ENCODE measurements at places on chromosomes 5 and 9.

GRCh38 chr9:13427587-13427986 is 148.1 kb upstream of the MPDZ start:
- H3K4me3 ChIP-seq, result no peak overlapping the region
- H3K27ac ChIP-seq, result no peak overlapping the region
- no peaks in the 10 kb centered on the region for H3K4me1 ChIP-seq
- H3K27me3 ChIP-seq, result no peaks in the 10 kb centered on the region

- no peak overlapping the region for H3K4me3 ChIP-seq
- H3K4me1 ChIP-seq, result peaks cover 28% of the 10 kb centered on the region
- no peak overlapping the region for H3K27ac ChIP-seq
- no peaks in the 10 kb centered on the region for H3K36me3 ChIP-seq
- DNase-seq, result no peak
Measured at GRCh38 chr9:136997830-136998234, 1.5 kb upstream of the CLIC3 start.

- H3K4me1 ChIP-seq, result no peaks in the 10 kb centered on the region
- H3K27ac ChIP-seq, result no peak overlapping the region
- H3K27me3 ChIP-seq, result no peaks in the 10 kb centered on the region
- no peak overlapping the region for H3K4me3 ChIP-seq
- no peaks in the 10 kb centered on the region for H3K36me3 ChIP-seq
- DNase-seq, result no peak
Measured at GRCh38 chr5:93381057-93381456, 200.0 kb downstream of the NR2F1-AS1 start.

GRCh38 chr5:175383350-175383749 is 60.6 kb downstream of the DRD1 start:
- no peak overlapping the region for H3K27ac ChIP-seq
- no peaks in the 10 kb centered on the region for H3K36me3 ChIP-seq
- H3K27me3 ChIP-seq, result no peaks in the 10 kb centered on the region
- H3K4me3 ChIP-seq, result no peak overlapping the region

DNA sequence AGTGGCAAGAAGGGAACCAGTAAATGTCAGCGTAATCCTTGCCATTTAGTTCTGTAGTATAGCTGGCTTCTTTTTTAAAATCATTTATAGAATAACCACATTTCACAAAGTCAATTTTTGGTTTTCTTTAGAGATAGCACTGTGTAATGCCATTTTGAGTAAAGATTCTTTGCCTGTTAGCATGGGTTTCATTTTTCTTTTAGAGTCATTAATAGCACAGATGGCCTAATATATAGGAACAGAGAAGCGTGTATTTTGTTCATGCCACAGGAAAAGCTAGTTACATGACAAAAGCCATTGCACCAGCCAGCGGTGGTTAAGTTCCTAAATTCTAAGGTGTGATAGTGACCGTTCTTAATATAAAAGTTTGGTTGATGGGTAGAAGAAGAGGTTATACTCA is 1363.9 kb downstream of the MAT2B start:
- H3K4me1 ChIP-seq, result no peaks in the 10 kb centered on the region
- no peak for DNase-seq
- no peaks in the 10 kb centered on the region for H3K27me3 ChIP-seq
- H3K4me3 ChIP-seq, result no peak overlapping the region
- no peak overlapping the region for H3K27ac ChIP-seq

DNA sequence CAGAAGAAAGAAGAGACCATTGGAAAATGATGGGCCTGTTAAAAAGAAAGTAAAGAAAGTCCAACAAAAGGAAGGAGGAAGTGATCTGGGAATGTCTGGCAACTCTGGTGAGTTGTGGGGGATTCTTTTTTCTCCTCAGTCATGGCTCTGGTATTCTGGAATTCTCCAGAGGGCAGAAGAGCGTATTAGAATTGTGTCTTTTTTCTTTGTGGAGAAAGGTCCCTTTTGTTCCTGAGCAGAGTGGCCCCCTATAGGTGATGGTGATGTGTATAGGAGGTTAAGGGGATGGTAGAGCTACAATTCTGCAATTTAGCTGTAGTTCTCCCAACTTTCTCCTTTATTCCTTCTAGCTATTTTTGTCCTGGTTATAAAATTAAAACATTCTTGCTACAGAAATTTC is 1.6 kb upstream of the DHFR start:
- H3K4me3 ChIP-seq, result no peak overlapping the region
- H3K4me1 ChIP-seq, result peaks cover 14% of the 10 kb centered on the region
- DNase-seq, result peak; percentile 7

GRCh38 chr5:141017943-141018342 is 33.2 kb upstream of the PCDHB1 start:
- no peaks in the 10 kb centered on the region for H3K27me3 ChIP-seq
- DNase-seq, result no peak
- no peak overlapping the region for H3K4me3 ChIP-seq
- no peaks in the 10 kb centered on the region for H3K4me1 ChIP-seq
- no peak overlapping the region for H3K27ac ChIP-seq

- no peaks in the 10 kb centered on the region for H3K36me3 ChIP-seq
- DNase-seq, result no peak
- H3K27ac ChIP-seq, result no peak overlapping the region
- H3K4me1 ChIP-seq, result no peaks in the 10 kb centered on the region
- no peak overlapping the region for H3K4me3 ChIP-seq
Measured at GRCh38 chr5:122870219-122870856, 24.9 kb downstream of the SNX24 start.

GRCh38 chr5:109318455-109319108 is 91.2 kb downstream of the PJA2 start:
- 0 out of 2 replicates have a peak, but pooled peaks cover 6% of the 10 kb centered on the region for H3K4me1 ChIP-seq
- no peak for DNase-seq
- no peak overlapping the region for H3K27ac ChIP-seq
- H3K36me3 ChIP-seq, result no peaks in the 10 kb centered on the region
- H3K4me3 ChIP-seq, result no peak overlapping the region
- H3K27me3 ChIP-seq, result no peaks in the 10 kb centered on the region

GRCh38 chr5:1085391-1085790 is 26.5 kb downstream of the SLC12A7 start:
- no peaks in the 10 kb centered on the region for H3K4me1 ChIP-seq
- H3K27ac ChIP-seq, result no peak overlapping the region
- H3K27me3 ChIP-seq, result no peaks in the 10 kb centered on the region

GRCh38 chr5:142134331-142135010 is 25.9 kb downstream of the NDFIP1 start:
- peaks cover 13% of the 10 kb centered on the region for H3K4me1 ChIP-seq
- no peak overlapping the region for H3K27ac ChIP-seq
- DNase-seq, result no peak

- no peaks in the 10 kb centered on the region for H3K36me3 ChIP-seq
- DNase-seq, result no peak
- H3K4me1 ChIP-seq, result peaks cover 4% of the 10 kb centered on the region
- H3K27me3 ChIP-seq, result no peaks in the 10 kb centered on the region
- no peak overlapping the region for H3K27ac ChIP-seq
Measured at GRCh38 chr9:1051210-1051583, 1.0 kb downstream of the DMRT2 start.

DNA sequence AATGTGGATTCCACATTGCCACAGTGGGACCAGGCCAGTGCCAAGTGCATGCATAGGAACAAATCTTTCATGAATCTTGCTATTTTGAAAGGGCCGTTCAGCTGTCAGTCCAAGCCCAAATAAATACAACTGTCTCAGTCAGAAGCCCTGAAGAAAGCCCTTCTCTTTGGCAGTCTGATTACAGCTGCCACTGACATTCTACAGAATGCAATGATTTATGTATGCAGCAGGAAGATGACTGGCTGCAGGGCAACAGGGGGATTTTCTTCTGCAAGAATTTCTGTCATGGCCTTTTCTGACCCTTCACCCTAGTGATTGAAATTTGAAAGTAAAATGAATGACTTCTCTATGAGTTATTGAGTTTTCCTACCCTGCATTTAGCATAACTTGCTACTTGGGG is 86.7 kb upstream of the FER start:
- no peaks in the 10 kb centered on the region for H3K27me3 ChIP-seq
- no peaks in the 10 kb centered on the region for H3K36me3 ChIP-seq
- DNase-seq, result no peak
- no peaks in the 10 kb centered on the region for H3K4me1 ChIP-seq
- H3K27ac ChIP-seq, result no peak overlapping the region

GRCh38 chr5:138504799-138505198 is 38.2 kb downstream of the ETF1 start:
- H3K4me1 ChIP-seq, result peaks cover 8% of the 10 kb centered on the region
- no peak for DNase-seq
- no peak overlapping the region for H3K27ac ChIP-seq
- no peaks in the 10 kb centered on the region for H3K27me3 ChIP-seq

DNA sequence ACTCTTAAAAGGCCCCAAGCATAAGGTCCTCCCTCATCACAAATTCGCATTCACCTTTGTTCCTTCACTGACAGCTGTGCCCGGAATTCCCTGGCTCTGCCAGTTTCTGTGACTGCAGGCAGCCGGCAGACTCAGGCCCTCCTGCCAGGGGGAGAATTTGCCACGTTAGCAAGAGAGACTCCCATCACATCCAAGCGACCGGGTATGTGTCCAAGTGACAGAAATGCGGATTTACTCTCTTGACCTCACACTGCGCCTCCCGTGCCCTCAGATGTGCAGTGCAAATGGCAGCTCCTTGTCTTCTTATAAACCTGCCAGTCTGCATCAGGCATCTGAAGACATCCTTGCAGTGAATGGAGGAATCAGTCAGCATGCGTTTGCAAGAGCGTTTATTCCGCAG is 187.1 kb upstream of the WWC1 start:
- no peak overlapping the region for H3K4me3 ChIP-seq
- H3K27me3 ChIP-seq, result no peaks in the 10 kb centered on the region
- peaks cover 11% of the 10 kb centered on the region for H3K4me1 ChIP-seq
- no peaks in the 10 kb centered on the region for H3K36me3 ChIP-seq

GRCh38 chr5:50744776-50745175 is 78.3 kb downstream of the PARP8 start:
- H3K36me3 ChIP-seq, result no peaks in the 10 kb centered on the region
- H3K27ac ChIP-seq, result no peak overlapping the region
- no peak overlapping the region for H3K4me3 ChIP-seq
- no peaks in the 10 kb centered on the region for H3K4me1 ChIP-seq

DNA sequence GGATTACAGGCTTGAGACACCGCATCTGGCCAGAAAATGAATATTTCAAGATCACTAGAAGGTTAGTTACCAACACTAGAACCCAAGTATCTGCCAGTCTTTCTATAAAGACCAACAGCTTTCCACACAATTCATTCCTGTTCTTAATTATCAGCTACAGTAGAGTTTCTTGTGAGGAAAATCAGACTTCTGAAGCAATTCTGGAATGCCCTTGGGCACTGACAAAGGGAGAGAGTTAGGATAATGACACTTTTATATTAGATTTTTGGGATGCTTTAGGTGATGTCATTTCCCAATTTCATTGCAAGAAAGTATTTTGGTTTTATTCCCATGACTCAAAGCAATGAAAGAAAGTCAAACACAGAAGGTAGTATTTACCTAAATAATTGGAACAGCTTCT is 497.0 kb upstream of the TUSC1 start:
- H3K27ac ChIP-seq, result no peak overlapping the region
- H3K36me3 ChIP-seq, result no peaks in the 10 kb centered on the region
- no peaks in the 10 kb centered on the region for H3K4me1 ChIP-seq
- no peak for DNase-seq
- no peak overlapping the region for H3K4me3 ChIP-seq
- no peaks in the 10 kb centered on the region for H3K27me3 ChIP-seq

DNA sequence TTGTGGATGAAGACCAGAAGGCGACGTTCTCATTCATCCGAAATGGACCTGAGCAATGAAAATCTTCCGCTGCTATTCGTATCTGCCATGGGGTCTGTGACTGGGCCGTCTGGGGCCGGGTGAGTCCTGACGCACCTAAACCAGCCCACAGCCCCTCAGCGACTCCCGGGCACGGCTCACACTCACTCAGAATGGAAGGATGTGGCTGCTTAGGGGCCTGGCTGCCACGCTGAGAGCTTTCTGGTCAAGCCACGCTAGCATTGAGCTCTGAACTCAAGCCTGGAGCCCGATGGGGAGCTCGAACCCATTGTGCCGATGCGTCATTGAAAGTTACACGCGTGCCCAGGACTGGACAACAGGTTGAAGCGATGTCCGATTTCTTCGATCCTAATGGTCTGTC is 97.8 kb downstream of the MRPL36 start:
- no peak overlapping the region for H3K4me3 ChIP-seq
- H3K4me1 ChIP-seq, result no peaks in the 10 kb centered on the region
- DNase-seq, result no peak
- H3K36me3 ChIP-seq, result no peaks in the 10 kb centered on the region
- no peaks in the 10 kb centered on the region for H3K27me3 ChIP-seq

DNA sequence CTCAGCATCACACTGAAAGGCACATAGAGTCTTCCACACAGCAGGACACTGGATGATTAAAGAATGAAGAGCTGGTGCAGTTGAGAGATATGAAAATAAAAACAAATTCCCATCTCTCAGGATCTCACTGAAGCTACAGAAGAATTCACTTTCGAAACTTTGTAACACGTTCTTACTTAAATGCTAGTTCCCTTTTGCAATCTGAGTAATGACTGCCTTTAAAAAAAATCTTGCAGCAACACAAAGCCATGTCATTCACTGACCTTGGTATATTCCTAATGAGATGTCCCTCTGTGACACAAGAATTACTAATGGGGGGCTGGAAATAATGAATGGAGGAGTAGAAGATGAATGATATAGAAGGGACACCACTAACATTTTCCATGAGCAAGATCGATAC is 201.8 kb downstream of the GLIS3 start:
- H3K4me3 ChIP-seq, result no peak overlapping the region
- H3K27ac ChIP-seq, result no peak overlapping the region
- no peaks in the 10 kb centered on the region for H3K36me3 ChIP-seq
- DNase-seq, result no peak
- H3K27me3 ChIP-seq, result no peaks in the 10 kb centered on the region
- H3K4me1 ChIP-seq, result peaks cover 4% of the 10 kb centered on the region

DNA sequence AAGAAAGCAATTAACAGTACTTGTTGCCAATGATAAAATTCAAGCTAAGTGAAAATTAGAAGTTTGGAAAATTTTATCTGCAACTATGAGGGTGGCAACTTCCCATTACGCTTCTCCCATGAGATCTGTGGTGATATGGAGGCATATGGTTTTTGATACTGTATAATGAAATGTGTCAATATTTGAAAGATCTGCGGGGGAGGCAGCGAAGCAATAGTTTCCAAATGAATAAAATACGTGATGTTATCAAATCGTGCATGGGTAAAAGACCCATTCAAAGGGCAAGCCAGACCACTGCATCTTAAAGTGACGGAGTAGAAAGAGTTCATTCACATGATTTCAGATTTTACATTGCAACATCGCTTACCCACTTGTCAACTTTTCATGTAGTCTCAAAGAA is 20.9 kb upstream of the BOD1 start:
- no peak overlapping the region for H3K27ac ChIP-seq
- H3K27me3 ChIP-seq, result no peaks in the 10 kb centered on the region
- no peak overlapping the region for H3K4me3 ChIP-seq
- H3K36me3 ChIP-seq, result no peaks in the 10 kb centered on the region
- H3K4me1 ChIP-seq, result no peaks in the 10 kb centered on the region

DNA sequence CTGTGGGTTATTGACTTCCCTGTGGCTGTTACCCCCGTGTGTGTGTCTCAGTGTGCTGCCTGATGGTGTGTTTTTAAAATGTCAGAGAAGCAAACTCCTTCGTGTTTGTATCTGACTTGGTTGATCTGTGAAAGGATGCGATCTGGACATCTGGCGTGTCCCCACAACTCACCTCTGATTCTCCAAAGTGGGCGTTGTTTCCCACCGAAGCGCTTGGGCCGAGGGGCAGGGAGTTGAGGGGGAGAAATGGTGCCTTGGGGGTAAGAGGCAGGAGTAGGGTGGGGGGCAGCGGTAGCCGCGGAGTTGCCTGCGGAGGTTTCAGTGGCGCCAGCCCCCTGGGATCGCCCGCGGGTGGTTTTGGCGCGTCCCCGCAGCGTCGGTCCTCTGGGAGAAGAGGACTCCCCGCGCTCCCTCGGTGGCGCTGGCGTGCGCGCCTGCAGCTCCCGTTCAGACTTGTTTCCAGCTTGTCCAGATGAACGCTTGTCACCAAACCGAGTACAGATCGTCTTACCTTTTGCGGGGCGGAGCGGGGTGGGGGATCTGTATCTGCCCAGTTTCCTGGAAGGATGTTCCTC is 1.1 kb downstream of the MAST4 start:
- H3K27ac ChIP-seq, result no peak overlapping the region
- DNase-seq, result peak; percentile 43
- H3K36me3 ChIP-seq, result no peaks in the 10 kb centered on the region
- peak overlapping the region; percentile 61 for H3K4me3 ChIP-seq

Data from Caco-2 (cell line).